ENCODE measurements at places on chromosomes 2 and 18. TPM values are rescaled to one million over a fixed set of nuclear protein-coding genes. Genes with fewer than 3 reads are reported as not detected.

Gene PTCD3
- total RNA-seq, result 47.4 TPM

Gene PROC
- total RNA-seq, result 2.1 TPM

Gene HNRNPLL
- 11.9 TPM for total RNA-seq

Gene TXNDC9
- 32.8 TPM for total RNA-seq

DNA sequence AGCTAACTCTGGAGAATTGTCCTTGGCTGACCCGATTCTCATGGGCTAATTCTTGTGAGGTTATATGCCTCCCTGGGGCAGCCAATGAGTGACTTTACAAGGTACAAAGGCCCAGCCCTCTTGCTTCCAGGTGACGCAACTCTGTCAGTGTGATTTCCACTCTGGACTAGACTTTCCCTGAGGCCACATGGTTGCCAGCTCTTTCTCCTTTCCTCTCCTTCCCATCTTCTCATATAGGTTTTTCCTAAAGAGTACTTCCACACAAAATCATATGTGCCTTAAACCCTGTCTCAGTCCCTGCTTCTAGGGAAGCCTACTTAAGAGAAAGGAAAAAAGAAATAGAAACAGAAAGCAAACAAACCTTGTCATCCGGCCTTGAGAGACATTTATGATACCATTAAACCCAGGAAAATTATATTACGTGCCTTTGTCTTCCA lies 226.2 kb upstream of the ZSWIM2 start:
- H3K27ac ChIP-seq, result no peak overlapping the region
- no peaks in the 10 kb centered on the region for H3K36me3 ChIP-seq
- DNase-seq, result no peak

DNA sequence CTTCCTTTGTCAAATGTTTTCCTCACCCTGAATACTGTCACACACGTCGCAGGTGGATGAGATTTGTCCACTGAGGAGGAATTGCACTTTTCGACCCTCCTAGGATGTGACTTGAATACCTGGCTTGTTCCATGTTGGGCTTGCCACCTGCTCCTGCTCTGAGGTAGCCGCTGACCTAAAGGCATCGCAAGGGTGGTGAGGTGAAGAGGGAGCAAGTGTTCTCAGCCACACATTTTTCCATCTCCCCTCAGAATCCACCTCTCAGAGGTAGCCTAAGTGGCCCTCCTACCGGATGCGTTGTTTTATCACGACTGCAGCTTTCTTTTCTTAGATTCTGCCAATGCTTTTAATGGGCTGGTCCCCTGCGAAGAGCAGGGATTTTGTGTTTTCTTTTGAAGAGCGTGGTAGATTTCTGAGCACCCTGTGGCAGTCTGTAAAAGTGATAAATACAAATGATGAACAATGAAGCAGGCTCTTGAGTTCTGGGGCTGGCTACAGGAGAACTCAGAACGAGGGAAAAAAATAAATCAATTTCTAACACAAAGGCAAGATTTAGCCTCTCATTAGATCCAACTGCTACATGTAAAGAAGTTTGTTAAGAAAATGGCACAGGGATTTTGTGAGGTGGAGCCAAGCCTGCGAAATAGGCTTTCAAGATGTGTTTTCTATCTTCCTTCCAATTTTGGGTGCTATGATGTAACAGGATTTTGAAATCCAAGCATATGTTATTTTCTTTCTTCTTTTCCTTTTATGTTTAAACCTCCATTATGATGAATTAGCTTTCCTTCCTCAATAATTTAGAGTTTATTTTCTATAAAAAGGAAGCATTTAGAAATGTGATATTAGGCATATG lies 386.7 kb downstream of the TGIF1 start:
- H3K4me3 ChIP-seq, result no peak overlapping the region
- no peak for DNase-seq
- H3K27me3 ChIP-seq, result no peaks in the 10 kb centered on the region

- no peak for DNase-seq
- H3K4me1 ChIP-seq, result peaks cover 30% of the 10 kb centered on the region
- no peak overlapping the region for H3K4me3 ChIP-seq
- H3K27ac ChIP-seq, result no peak overlapping the region
- no peaks in the 10 kb centered on the region for H3K36me3 ChIP-seq
- H3K27me3 ChIP-seq, result no peaks in the 10 kb centered on the region
Observed at GRCh38 chr18:9661564-9661963, 46.5 kb upstream of the RAB31 start.

DNA sequence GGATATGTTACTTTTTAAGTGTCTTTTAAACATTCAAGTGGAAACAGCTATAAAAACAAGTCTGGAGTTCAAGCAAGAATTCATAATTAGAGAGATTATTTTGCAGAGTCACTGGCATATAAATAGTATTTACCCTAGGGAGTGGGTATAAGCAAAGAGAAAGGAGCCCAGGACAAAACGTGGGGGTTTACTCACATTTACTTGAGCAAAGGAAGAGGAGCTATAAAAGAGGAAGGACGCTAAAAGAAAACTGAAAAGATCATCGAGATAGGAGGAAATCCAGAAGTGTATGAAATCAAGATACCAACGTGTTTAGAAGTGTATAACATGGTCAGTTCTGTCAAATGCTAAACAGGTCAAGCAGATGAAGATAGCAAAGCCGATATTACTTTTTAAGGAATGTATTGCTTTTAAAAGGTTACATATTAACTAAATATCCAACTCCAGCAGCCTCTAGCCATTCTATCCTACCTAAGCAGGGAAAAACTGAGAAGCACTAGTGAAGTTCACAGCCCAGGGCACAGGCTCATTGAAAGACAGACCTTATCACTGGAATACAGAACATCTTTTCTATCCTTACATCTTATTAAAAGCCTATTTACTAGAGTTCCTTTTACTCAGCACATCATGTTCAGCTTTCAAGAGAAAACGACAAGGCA lies 8.6 kb downstream of the KANSL1L start:
- no peak for DNase-seq
- H3K4me3 ChIP-seq, result no peak overlapping the region
- H3K27me3 ChIP-seq, result no peaks in the 10 kb centered on the region
- no peaks in the 10 kb centered on the region for H3K36me3 ChIP-seq

DNA sequence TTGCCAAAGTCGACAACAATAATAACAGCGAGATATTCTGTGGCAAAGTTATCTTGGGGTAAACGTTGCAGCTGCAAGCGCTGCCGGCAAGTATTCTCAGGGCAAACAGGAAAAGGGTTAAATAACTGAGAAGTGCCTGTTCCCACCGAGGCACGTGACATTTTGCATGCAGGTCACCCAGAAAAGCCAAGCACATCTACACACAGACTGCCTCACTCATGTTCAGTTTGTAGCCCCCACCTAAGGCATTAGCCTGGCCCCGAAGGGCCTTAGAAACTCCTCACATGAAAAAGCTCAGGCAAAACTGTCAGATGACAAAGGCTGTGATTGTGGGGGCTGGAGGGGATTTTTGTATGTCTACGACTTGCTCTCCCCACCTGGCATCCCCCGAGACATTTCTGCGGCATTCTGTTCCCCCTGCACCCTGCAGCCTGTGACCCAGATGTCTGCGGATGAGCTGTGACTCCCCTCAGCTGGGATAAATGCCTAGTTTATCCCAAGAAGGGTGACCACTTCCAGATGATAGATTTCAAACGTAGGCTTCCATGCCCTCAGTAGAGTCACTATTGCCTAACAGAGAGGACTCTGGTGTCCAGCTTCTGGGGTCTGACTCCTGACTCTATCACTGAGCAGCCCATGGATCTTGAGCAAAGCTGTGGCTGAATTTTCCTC lies 215.2 kb upstream of the SIX2 start:
- no peak overlapping the region for H3K4me3 ChIP-seq
- no peak overlapping the region for H3K27ac ChIP-seq
- no peak for DNase-seq
- H3K36me3 ChIP-seq, result no peaks in the 10 kb centered on the region
- H3K27me3 ChIP-seq, result no peaks in the 10 kb centered on the region
- peaks cover 9% of the 10 kb centered on the region for H3K4me1 ChIP-seq

DNA sequence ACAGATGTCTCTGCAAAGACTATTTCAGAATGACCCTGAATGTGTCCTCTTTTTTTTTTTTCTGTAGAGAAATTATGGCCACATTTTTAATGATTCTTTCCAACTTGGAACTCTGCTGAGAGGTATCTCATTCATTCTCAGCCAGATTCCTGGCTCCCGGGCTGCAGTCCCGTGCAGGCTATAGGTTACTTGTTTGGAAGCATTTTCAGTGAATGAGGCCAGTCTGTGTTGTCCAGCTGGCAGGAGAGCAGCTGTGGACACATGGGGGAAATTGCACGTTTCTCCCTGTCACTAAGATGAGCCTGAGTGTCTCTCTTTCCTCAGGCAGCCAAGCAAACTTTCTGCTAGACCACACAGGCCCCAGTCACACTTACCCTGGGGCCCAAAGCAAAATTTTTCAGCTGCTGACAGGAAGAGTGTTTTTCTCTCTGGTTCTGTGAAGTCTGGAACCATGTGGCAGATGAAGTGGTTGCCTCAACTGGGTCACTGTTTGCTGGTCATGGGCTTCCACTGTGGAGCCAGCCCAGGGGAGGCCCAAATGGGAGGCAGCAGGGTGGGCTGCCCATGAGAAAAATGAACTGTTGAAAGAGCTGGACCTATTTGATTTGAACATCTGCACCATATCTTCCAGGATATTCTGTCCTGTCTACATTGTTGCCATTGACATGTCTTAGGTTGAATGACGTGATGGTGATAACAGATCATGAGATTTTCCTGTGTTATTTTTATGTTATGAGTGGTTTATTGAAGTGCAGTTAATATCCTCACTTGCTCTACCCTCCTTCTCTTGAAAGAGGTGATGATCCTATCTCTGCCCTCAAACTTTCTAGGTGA lies 431.2 kb downstream of the LPIN1 start:
- no peak overlapping the region for H3K27ac ChIP-seq
- no peak overlapping the region for H3K4me3 ChIP-seq
- no peaks in the 10 kb centered on the region for H3K36me3 ChIP-seq
- DNase-seq, result no peak
- H3K27me3 ChIP-seq, result no peaks in the 10 kb centered on the region
- peaks cover 22% of the 10 kb centered on the region for H3K4me1 ChIP-seq

DNA sequence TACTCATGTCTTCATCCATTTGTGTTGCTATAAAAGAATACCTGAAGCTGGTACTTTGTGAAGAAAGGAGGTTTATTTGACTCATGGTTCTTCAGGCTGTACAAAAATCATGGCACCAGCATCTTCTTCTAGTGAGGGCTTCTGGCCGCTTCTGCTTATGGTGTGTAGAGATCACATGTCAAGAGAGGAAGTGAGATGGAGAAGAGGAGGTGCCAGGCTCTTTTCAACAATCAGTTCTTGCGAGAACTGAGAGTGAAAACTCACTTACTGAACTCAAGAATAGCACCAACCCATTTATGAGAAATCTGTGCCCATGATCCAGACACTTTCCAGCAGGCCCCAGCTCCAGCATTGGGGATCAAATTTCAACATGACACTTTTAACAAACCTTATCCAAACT lies 30.0 kb upstream of the BARD1 start:
- H3K4me3 ChIP-seq, result no peak overlapping the region
- no peak for DNase-seq
- H3K4me1 ChIP-seq, result no peaks in the 10 kb centered on the region
- no peak overlapping the region for H3K27ac ChIP-seq

DNA sequence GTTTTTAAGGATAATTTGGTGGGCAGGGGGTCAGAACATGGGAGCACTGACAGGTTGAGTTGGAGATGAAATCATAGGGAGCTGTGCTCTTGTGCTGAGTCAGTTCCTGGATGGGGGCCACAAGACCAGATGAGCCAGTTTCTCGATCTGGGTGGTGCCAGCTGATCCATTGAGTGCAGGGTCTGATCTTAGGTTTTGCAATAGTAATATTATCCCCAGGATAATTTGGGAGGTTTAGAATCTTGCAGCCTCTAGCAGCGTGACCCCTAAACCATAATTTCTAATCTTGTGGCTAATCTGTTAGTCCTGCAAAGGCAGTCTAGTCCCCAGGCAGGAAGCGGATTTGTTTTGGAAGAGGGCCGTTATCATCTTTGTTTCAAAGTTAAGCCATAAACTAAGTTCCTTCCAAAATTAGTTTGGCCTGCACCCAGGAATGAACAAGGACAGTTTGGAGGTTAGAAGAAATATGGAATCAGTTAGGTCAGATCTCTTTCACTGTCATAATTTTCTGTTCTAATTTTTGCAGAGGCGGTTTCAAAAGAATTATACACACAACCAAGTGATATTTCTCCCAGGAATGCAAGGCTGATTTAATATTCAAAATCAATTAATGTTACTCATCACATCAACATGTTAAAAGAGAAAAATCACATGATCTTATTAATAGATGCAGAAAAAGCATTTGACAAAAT lies 23.0 kb downstream of the DBI start:
- H3K4me1 ChIP-seq, result peaks cover 40% of the 10 kb centered on the region
- H3K36me3 ChIP-seq, result no peaks in the 10 kb centered on the region
- no peak overlapping the region for H3K4me3 ChIP-seq
- H3K27ac ChIP-seq, result peak overlapping the region; percentile 22

GRCh38 chr2:109318150-109318948 lies 189.3 kb downstream of the SH3RF3 start:
- H3K4me1 ChIP-seq, result peaks cover 65% of the 10 kb centered on the region
- H3K4me3 ChIP-seq, result no peak overlapping the region
- peak overlapping the region; percentile 89 for H3K27ac ChIP-seq
- DNase-seq, result peak; percentile 14

DNA sequence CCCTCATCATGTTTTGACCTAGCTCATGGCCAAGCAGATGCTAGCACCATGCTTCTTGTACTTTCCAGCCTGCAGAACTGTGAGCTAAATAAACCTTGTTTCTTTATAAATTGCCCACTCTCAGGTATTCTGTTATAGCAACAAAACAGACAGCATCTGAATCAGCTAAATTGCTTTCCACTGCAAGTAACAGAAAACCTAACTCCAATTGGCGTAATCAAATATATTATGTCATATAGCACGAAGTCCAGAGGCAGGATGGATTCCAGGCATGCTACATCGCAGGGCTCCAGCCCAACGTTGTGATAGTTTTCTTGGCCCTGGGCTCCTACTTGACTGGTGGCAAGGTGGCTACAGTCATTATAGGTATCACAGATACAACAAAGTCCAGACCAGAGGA lies 10.4 kb upstream of the CUL3 start:
- H3K36me3 ChIP-seq, result no peaks in the 10 kb centered on the region
- no peaks in the 10 kb centered on the region for H3K4me1 ChIP-seq
- no peak overlapping the region for H3K4me3 ChIP-seq
- H3K27me3 ChIP-seq, result no peaks in the 10 kb centered on the region
- no peak for DNase-seq

Measured in esophagus squamous epithelium (tissue), 5 donors.